ENCODE measurements at places on chromosomes 2 and 18. TPM values are rescaled to one million over a fixed set of nuclear protein-coding genes. Genes with fewer than 3 reads are reported as not detected.
A peak's percentile ranks its signal among the peaks of the same experiment; 100 is the strongest.

DNA sequence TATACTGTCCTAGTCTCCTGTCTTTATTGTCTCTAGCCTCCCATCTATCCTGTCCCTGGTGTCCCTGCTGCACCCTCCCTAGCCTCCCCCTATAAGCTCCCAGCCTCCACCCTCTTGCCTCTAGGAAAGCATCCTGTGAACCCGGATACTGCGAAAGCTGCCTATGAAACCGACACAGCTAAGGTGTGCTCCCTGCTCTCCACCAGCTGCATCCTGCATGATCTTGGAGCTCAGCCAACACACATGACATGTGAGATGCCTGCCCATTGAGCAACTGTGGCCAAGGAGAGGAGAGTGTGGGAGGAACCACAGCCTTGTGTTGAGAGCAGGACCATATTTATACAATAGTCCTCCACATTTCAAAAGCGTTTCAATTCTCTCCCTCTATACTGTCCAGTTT is 187.1 kb downstream of the ZBTB7C start:
- DNase-seq, result peak; percentile 95

DNA sequence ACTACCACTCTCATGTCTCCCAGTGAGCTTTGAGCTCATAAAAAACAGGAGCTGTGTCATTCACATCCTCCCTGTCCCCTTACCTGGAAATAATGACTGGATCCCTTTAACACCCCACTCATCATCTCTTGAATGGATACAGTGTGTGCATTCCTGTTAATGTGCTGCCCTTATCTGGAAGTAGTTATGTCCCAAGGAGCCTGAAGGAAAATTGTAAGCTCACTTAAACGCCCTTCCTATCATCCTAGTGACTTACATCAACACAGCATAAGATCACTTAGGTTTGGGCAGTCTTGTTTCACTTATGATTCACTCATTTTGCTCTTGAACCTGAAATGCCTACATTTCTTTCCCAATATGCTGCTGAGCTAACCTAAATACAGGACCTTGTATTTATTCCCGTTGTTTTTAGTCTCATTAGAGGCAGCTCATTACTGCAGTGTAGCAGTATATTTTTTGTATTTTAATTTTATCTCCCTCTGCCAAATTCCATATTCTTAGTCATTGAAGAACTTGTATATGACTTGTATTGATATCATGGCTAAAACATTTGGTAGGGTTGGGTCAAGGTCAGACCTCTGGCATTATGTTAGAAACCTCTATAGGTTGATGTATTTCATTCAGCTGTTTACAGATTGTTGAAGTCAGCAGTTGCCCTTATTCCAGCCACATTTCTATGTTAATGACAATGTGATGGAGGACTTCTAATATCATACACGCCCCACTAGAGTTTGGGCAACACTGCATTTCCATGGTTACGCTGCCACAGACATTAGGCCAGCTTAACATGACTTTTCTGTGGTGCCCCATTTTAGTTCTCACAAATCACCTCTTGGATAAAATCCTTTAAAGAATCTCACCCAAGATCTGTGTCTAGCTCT is 72.9 kb downstream of the PKP4 start:
- peak; percentile 30 for DNase-seq

NT5C1B gene
- total RNA-seq, result 0.17 TPM

DNA sequence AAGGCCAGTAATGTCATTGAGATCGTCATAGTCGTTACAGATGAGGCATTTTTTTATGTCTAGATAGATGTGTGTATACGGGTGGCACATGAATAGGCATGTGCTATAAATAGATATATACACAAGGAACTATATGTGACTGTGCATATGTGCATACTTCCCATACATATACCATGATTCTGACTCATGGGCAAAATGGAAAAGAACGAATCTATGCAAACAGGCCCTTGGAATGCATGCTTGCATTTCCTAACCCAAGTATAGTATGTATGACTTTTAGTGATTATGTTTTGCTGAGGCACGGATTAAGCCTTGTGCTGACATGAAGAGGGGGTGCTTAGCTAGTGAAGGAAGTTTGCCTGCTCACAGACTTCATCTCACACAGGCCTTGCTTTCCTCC is 111.7 kb downstream of the BCL11A start:
- no peak for DNase-seq

- no peak for DNase-seq
These were observed 8.0 kb upstream of the CFAP221 start for GRCh38 chr2:119536211-119536610.

- no peak for DNase-seq
These were observed 59.8 kb downstream of the NOL10 start for GRCh38 chr2:10629819-10630532.

- DNase-seq, result peak; percentile 25
These were observed 174.2 kb downstream of the MIB1 start for GRCh38 chr18:21914739-21915319.

DNA sequence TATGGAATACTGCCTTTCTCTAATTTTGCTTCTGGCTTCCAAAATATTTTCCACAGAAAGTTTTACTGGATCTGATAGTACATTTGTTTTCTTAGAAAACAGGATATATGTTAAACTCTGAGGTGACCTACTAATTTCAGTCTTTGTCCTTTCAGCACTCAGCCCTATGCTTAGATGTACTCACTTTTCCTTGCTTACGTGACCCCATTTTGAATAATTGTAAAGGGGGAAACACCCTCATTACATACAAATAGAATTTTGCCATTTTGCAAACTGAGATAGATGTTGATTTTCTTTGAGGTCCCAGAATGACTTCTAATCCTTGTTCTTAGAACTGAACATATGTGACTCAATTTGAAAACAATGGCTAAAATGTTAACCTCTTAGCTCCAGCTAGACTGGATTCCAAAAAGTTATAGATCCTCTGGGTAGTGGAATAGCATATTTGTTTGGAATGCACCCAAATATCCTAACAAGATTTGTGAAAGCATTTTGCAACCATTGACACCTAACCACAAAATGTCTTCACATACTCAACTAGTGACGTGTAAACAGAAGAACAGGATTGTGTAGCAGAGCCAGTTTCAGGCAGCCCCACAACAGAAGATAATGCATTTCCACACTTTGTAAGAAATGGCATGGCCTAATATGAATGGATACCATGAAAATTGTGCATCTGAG is 44.8 kb upstream of the EHBP1 start:
- DNase-seq, result peak; percentile 86

- DNase-seq, result no peak
These were observed 78.2 kb downstream of the KCTD1 start for GRCh38 chr18:26470011-26470637.

DNA sequence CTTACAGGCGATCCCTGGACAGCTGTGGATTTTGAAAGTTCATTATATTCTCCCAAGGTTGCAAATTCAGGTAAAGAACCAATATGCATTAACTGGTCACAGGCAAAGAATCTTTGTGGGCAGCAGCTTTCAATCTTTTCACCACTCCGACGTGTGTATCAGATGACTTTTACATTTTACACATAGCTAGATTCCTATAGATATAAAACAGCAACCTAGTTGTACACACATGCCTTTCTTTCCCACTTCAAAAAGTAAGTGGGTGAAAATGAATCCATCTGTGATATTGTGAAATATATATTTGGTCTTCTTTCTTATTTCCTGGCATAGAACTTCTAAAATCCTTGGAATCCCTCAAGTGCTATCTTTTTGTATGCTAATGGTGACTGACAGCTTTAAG is 72.5 kb downstream of the SCG2 start:
- DNase-seq, result peak; percentile 40

CAPN14 gene
- total RNA-seq, result 0.21 TPM

GRCh38 chr2:212970132-212970531 is 181.3 kb downstream of the IKZF2 start:
- DNase-seq, result no peak

DNA sequence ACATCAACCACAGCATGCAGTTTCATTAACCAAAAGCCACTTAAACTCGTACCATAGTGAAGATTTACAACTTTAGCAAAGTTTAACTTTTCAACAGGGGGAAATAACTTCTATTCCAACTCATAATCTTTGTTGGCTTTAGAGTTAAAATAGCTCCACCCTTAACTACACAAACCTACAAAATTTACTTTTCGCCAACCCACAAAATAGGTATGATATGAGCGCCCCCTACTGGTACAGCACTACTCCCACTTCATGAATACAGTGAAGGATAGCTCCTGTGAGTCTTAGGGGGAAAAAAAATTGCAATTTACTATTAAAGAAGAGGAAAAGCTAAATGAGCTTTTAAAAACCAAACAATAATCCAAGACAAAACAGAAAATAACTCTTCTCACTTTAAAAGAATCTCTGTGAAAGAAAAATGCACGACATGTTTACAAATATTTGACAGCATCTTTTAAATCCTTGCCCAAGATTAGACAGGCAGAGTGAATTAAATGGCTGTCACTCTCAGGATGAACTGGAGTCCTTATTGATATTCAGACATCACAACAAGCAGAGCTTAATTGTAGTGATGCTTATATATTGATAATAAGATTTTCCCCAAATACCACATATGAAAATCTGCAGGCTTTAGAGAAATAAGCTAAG is 32.2 kb downstream of the TMEFF2 start:
- peak; percentile 42 for DNase-seq

CYRIA gene
- total RNA-seq, result 0.51 TPM

NAT8 gene
- total RNA-seq, result not detected

ATP5F1A gene
- total RNA-seq, result 516 TPM

GRCh38 chr18:9712611-9713010 is 4.5 kb downstream of the RAB31 start:
- no peak for DNase-seq

DNA sequence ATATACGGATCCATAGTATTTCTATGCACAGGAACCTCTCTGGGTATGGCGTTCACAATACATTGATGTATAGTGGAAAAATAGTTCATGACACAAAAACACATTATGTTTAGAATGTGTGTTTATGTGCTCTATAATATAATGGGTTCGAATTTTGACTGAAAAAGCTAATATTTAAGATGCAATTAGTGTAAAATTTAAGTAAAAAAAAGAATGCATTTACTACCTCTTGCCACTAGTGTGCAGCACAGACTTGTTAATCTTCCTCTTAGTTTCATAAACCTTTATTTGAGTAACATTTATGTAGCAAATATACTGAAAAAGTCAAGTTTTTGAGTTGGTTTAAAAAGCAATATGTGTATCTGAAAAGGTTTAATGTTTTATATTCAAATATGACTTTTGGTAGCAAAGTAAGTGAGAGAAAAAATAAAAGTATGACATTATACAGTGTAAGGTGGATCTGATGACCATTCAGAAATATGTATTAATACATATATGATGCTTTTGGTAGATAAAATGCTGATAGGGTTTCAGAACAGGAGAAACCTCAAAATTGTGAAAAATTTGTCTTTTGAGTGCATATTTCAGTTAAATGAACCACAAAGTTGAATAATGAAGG is 49.4 kb downstream of the CCDC102B start:
- no peak for DNase-seq

SMCHD1 gene
- total RNA-seq, result 56.8 TPM

- no peak for DNase-seq
These were observed 605.5 kb upstream of the CDH7 start for GRCh38 chr18:65145312-65145711.

DNA sequence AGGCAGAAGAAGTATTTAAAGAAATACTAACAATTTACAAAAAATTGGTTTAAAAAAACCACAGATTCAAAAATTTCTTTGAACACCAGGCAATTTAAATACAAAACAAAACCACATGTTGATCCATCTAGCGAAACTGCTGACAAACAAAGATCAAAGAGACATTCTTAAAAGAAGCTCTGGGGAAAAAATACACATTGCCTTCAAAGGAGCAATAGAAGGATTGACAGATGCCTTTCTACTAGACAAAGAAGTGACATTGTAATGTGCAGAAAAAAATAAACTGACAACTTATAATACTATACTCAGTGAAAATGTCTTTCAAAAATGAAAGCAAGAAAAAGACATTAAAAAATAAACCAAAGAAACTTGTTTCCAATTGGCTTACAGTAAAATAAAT is 12.6 kb upstream of the EIF2AK3 start:
- no peak for DNase-seq

DNA sequence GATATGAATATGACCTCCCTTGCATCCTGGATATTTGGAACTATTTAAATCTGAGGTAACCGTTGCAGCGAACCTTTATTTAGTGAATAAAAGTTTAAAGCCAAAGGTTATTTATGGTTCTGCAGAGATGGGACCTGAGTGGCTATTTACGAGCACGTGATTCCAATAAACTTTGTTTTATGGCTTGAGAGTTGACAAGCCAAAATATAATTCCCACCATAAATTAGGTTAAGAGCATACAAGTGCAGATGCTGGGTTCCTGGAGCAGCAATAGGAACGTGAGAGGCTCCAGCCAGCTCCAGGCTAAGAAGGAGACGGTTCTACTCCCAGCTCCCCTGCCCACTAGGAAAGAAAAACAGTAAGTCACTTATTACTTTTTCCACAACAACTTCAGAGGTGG is 5.2 kb upstream of the HOXD4 start:
- no peak for DNase-seq

DNA sequence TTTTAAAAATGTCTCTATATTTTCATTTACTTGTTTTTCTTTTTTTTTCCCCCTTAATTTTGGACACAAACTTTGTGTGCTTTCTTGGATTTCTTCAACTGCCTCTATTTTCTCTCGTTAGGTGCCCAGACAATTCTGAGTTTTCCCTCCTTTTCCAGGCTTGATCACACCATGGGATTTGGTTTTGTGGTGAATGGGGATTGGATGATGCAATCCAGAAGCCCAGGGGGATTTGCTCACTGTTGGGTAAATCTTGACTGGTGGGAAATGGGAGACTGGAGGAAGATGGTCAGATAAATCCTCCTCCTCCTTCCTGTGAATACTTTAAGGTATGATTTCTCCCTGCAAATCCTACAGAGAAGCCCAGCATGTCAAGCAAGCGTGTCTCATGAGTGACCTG is 19.5 kb upstream of the PAX8 start:
- no peak for DNase-seq

GRCh38 chr2:29749843-29750242 is 171.5 kb downstream of the ALK start:
- DNase-seq, result no peak

DNA sequence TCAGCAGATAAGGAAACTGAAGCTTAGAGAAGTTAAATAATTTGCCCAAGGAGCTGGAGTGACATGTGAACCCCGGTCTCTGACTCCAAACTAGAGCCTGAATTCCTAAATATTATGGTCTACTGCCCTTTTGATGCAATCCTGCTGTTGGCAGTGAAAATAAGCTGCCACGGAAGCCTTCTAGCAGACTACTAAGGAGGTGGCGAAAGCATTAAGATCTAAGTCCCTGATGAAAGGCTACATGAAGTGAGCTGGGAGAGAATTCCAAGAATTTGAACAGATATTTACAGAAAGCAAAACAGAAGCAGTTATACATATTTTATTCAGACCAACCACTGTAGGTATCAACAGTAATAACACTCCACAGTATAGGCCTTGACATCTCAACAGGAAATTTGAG is 28.1 kb downstream of the TRMT61B start:
- DNase-seq, result no peak

KCNK3 gene
- 0.08 TPM for total RNA-seq

- DNase-seq, result peak; percentile 19
These were observed 15.0 kb upstream of the FMNL2 start for GRCh38 chr2:152319822-152320570.

ARHGAP15 gene
- total RNA-seq, result not detected

PTPRM gene
- 65.0 TPM for total RNA-seq

GRCh38 chr2:35788543-35788942 is 567.0 kb upstream of the CRIM1 start:
- DNase-seq, result no peak

CFAP210 gene
- not detected for total RNA-seq

- peak; percentile 77 for DNase-seq
These were observed 732 bp upstream of the ANXA4 start for GRCh38 chr2:69741229-69741574.
